Activated CD4-positive, alpha-beta memory T cell treated with anti-CD3 and anti-CD28 coated beads for 36 hours (primary cell): ENCODE measurements at places on chromosomes 7 and 10.

GRCh38 chr7:83077328-83077727, 85.4 kb downstream of the PCLO start:
- DNase-seq = no peak
- no peak overlapping the region for H3K27ac ChIP-seq
- H3K27me3 ChIP-seq = no peaks in the 10 kb centered on the region
- no peaks in the 10 kb centered on the region for H3K36me3 ChIP-seq
- H3K4me1 ChIP-seq = no peaks in the 10 kb centered on the region
- no peak overlapping the region for H3K4me3 ChIP-seq

DNA sequence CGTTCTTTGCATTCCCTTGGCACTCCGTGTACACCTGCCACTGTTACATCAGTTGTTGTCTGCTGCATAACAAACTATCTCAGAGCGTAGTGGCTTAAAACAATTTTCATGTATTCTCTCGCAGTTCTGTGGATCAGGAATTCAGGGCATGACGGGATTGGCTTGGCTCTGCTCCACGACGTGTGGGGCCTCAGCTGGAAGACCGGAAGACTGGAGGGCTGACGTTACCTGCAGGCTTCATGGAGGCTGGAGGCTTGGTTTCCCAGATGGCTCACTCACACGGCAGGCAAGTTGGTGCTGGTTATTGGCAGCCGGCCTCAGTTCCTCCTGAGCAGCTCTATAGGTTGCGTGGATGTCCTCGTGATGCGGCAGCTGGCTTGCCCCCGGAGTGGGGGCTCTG, 25.5 kb downstream of the NYAP1 start:
- H3K36me3 ChIP-seq = no peaks in the 10 kb centered on the region
- no peaks in the 10 kb centered on the region for H3K4me1 ChIP-seq
- H3K27ac ChIP-seq = peak overlapping the region; percentile 26
- no peaks in the 10 kb centered on the region for H3K27me3 ChIP-seq

- H3K27me3 ChIP-seq = peaks cover 66% of the 10 kb centered on the region
- H3K4me3 ChIP-seq = no peak overlapping the region
- H3K36me3 ChIP-seq = no peaks in the 10 kb centered on the region
- H3K4me1 ChIP-seq = peaks cover 13% of the 10 kb centered on the region
- peak; percentile 5 for DNase-seq
These were observed 3.1 kb upstream of the HOXA10 start for GRCh38 chr7:27176962-27177794.

DNA sequence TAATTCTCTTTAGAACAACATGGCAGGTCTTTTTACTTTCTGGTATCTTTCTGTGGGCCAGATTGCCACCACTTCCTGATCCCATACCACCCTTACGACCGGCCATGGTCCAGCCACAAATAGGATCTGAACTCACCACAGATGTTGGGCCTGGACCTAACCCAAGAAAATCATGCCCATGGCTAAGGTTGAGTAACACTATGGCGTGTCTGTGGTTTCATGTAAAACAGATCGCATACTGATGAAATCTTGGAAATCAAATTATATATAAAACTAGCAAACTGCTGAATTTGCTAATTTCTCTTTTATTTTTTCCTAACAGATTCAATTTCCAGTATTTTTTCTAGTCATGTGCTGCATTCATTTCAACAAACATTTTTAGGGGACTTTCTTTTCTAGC, 77.2 kb downstream of the CH25H start:
- DNase-seq = no peak
- H3K4me3 ChIP-seq = no peak overlapping the region
- H3K27ac ChIP-seq = no peak overlapping the region
- H3K27me3 ChIP-seq = peaks cover 9% of the 10 kb centered on the region
- no peaks in the 10 kb centered on the region for H3K4me1 ChIP-seq
- no peaks in the 10 kb centered on the region for H3K36me3 ChIP-seq

- DNase-seq = no peak
- no peaks in the 10 kb centered on the region for H3K27me3 ChIP-seq
These were observed 94.3 kb downstream of the AUTS2 start for GRCh38 chr7:69692611-69693010.

DNA sequence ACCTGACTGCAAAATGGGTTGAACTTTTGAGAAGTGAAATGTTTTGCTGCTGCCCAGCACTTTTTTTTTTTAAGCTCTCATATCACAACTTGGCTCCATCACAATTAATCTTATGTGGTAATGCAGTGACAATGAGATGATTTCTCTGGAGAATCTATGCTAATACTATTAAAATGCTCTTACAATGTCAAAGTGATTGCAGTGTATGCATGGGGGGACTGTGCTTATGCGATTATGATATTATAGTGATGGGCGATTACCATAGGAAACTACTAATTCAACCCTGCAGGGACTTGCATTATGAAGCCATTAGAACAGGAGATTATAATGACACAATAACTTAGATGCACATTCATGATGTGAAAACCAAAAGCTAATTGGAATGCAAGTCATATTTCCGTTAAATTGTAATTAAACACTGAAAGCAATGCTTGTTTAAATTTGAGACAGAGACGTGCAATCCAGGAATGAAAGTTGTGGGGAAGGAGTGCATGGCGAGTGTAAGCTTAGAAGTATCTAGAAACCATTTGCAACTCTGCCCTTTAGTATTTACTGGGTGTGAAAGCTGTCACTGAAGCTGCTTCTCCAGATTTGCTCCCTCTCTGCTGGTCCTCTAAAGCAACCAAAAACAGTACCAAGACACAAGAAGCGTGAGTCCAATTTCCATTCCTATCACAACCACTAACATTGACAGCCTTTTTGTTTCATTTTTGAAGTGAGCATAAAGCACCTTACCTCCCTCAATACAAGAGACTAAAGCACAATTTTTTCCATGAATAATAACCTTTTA, 21.6 kb downstream of the PTER start:
- H3K27ac ChIP-seq = no peak overlapping the region
- DNase-seq = no peak
- H3K4me1 ChIP-seq = peaks cover 11% of the 10 kb centered on the region
- H3K36me3 ChIP-seq = peaks cover 14% of the 10 kb centered on the region
- no peak overlapping the region for H3K4me3 ChIP-seq

- no peaks in the 10 kb centered on the region for H3K4me1 ChIP-seq
- no peaks in the 10 kb centered on the region for H3K36me3 ChIP-seq
- DNase-seq = no peak
- H3K27ac ChIP-seq = no peak overlapping the region
- H3K4me3 ChIP-seq = no peak overlapping the region
These were observed 50.6 kb downstream of the CFTR start for GRCh38 chr7:117530390-117530789.

- DNase-seq = no peak
- H3K4me3 ChIP-seq = no peak overlapping the region
- H3K4me1 ChIP-seq = no peaks in the 10 kb centered on the region
These were observed 220.8 kb upstream of the NFE2L3 start for GRCh38 chr7:25931156-25931555.

DNA sequence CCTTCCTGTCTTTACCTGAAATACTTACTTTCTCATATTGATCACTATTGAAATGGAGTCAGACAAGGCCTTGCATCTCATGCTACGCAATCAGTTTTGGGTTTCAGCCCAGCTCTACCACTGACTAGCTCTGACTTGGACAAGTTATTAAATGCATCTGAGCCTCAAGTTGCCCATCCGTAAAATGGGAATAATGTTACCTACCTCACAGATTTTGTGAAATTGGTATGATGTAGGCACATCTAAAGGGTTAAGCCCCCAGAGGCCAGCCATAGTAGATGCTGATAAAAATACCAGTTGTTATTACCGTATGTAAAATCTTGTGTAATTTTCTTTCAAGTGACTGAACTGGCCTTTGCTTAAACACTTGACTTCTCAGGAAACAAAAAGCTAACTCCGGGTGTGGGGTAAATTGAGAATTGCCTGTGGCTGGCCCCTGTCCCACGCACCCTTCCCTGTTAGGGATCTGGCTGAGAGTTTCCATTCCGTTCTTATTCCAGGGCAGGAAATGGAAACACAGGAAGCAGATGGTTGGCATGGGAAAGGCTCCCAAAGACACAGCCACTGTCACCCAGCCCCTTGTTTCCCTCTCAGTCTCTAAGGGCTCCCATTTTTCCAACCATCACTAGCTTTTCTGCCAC, 7.5 kb downstream of the DUSP5 start:
- peak overlapping the region; percentile 97 for H3K27ac ChIP-seq
- peaks cover 97% of the 10 kb centered on the region for H3K4me1 ChIP-seq
- no peaks in the 10 kb centered on the region for H3K27me3 ChIP-seq
- H3K4me3 ChIP-seq = peak overlapping the region; percentile 96
- H3K36me3 ChIP-seq = peaks cover 99% of the 10 kb centered on the region

DNA sequence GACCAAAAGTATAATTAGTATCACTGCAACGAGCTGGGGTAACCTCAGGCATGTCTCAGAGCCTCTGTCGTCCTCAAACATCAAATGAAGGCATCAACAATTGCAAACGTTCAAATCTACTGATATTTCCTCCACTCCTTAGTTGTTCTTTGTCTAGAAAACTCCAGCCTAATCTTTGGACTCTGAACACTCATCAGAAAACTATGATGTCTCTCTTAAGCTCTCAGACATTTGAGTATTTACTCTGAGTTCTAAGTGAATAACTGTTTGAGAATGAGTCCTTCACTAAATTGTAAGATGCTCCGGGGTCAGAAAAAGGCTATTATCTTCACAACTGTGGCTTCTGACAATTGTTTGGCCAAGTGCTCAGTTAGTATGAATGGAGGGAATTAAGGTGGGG, 536.4 kb downstream of the NRG3 start:
- no peaks in the 10 kb centered on the region for H3K27me3 ChIP-seq
- H3K4me3 ChIP-seq = no peak overlapping the region
- H3K4me1 ChIP-seq = no peaks in the 10 kb centered on the region
- no peak for DNase-seq

GRCh38 chr10:18400201-18400905, 251.0 kb downstream of the NSUN6 start:
- no peaks in the 10 kb centered on the region for H3K36me3 ChIP-seq
- peaks cover 6% of the 10 kb centered on the region for H3K27me3 ChIP-seq
- DNase-seq = peak; percentile 20
- H3K27ac ChIP-seq = no peak overlapping the region

DNA sequence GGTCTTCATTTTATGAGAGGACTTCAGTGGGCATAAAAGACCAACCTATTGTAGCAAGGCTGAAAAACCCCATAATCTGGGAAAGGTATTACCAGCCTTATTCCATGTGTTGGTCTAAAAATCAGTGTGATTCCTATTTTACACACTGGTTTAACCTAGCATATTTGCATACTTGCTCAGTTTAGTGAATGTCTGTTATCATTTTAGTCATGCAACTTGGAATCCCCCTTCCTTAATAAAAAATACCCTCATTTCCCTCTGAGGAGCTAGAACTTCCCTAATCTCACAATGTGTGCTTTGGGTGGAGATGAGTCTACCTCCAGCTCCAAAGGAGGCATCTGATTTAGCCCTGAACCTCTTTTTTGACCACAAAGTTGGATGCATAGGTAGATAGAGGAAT, 312.8 kb upstream of the SORCS1 start:
- H3K27ac ChIP-seq = no peak overlapping the region
- no peak overlapping the region for H3K4me3 ChIP-seq
- no peak for DNase-seq
- no peaks in the 10 kb centered on the region for H3K27me3 ChIP-seq

- H3K4me3 ChIP-seq = no peak overlapping the region
- H3K27me3 ChIP-seq = peaks cover 12% of the 10 kb centered on the region
These were observed 91.3 kb downstream of the PCGF5 start for GRCh38 chr10:91311601-91312381.

DNA sequence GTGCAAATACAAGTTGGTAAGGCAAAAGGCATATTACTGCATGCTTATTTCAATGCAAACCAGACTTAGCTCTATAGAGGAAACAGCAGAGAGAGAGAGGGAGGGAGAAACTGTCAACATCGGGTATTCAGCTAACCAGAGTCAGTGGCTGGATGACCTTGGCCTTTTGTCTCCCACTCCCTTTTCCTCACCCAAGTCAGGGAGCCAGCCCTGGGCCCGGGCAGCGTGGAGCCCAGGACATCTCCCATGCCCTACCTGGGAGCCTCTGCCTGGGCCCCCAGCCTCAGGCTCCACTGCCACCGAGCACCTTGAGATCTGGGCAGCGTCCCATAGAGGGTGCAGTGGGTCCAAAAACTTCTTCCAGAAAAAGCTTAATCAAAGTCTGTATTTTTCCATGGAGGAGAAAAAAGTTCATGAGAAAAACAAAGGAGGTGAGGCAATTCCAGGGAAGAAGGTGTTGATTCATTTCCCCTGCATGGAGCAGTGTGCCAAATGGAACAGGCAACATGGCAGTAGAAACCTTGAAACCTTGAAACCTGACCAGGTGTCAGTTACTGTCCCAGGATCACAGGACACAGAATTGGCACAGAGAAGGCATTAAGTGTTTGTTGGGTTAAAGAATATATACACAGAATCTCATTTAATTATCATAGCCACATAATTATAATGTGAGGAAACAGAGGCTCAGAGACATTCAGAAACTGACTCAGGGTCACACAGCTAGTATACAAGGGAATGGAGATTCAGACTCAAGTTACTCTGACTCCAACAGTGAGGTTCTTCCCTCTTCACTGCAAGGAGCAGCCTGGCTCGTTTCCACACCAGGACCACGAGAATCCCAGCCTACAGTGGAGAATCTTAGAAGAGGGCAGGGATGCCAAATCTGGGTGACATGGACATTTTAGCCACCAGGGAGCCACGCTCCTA, 5.8 kb upstream of the NCOA4 start:
- DNase-seq = no peak
- H3K27me3 ChIP-seq = no peaks in the 10 kb centered on the region
- H3K4me1 ChIP-seq = peaks cover 2% of the 10 kb centered on the region
- H3K36me3 ChIP-seq = no peaks in the 10 kb centered on the region
- no peak overlapping the region for H3K4me3 ChIP-seq
- no peak overlapping the region for H3K27ac ChIP-seq

DNA sequence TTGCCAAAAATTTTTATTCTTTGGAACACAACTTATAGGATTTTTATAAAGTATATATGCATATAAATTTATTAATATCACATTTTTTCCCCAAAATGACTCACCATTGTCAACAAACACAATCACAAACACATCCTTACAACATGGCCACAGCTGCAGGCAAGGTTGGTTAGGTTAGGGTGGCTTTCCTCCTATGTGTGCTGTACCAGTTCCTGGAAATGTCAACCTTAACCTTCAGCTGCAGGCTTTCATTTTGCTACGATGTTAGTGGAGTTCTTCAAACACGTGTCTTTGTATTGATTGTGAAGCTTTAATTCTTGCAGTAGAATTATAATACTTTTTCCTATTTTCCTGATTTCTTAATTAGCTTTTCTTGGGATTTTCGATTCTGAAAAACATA, 185.8 kb downstream of the PTEN start:
- no peak overlapping the region for H3K4me3 ChIP-seq
- H3K36me3 ChIP-seq = no peaks in the 10 kb centered on the region
- no peaks in the 10 kb centered on the region for H3K27me3 ChIP-seq

GRCh38 chr10:50508315-50509051, 115.3 kb downstream of the SGMS1 start:
- H3K4me1 ChIP-seq = peaks cover 68% of the 10 kb centered on the region
- H3K4me3 ChIP-seq = no peak overlapping the region
- H3K27me3 ChIP-seq = peaks cover 5% of the 10 kb centered on the region
- no peaks in the 10 kb centered on the region for H3K36me3 ChIP-seq
- no peak overlapping the region for H3K27ac ChIP-seq

GRCh38 chr7:55912748-55913158, 25.5 kb downstream of the ZNF713 start:
- peaks cover 5% of the 10 kb centered on the region for H3K4me1 ChIP-seq
- H3K27ac ChIP-seq = no peak overlapping the region
- H3K36me3 ChIP-seq = peaks cover 19% of the 10 kb centered on the region
- no peak overlapping the region for H3K4me3 ChIP-seq
